ENCODE measurements at places on chromosomes 7 and 10.

- DNase-seq, result no peak
Observed at GRCh38 chr7:816751-817671, 15.3 kb upstream of the SUN1 start.

DNA sequence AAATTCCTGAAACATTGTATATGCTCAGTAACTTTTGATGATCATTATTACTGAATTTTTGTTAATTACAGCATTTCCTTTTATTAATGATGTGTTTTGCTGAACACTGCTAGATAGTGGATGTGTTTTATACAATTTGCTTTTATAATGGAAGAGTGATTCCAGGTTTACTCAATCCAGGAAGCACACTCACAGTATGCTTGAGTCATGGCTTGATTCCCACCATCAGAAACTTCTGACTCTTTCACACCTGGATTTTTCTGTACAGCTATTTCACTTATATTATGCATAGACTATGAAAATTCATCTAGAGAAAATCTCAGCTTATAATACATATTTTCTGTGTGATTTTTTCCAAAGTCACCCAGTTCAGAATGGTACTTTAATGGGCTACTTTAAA is 1040.9 kb downstream of the GRM8 start:
- no peak for DNase-seq

DNA sequence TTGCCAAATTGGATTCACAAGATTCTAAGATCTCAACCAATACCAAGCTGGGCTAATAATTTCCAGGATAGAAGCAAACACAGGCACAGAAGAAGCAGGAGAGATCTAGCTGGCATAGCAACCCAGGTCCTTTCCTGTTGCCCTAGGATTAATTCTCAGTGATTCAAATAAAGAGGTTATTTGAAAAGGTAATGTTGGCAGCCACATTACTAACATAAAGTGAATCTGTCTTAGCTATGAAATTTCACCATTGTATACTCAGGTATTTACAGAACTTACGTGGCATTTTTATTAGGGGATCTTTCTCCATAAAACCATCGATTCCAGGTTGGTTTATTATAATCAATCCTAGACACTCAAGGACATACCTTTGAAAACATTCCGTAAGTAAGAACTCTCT is 379.3 kb upstream of the POM121L12 start:
- DNase-seq, result no peak

DNA sequence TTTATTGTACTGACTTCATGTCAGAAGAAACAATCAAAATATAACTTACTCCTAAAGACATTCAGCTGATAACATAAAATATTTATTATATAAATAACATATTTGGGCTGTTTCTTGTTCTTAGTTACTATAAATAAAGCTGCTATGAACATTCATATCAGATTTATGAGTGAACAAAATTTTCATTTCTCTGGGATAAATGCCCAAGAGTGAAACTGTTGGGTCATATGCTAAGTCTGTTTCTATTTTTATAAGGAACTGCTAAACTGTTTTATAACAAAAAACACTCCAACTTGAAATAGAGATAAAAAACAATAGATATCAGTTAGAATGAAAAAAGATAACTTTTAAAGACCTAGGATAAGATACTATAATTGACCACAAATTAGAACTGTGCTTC is 26.5 kb upstream of the CC2D2B start:
- DNase-seq, result no peak

- no peak for DNase-seq
Observed at GRCh38 chr7:47573758-47574481, 8.0 kb downstream of the TNS3 start.

DNA sequence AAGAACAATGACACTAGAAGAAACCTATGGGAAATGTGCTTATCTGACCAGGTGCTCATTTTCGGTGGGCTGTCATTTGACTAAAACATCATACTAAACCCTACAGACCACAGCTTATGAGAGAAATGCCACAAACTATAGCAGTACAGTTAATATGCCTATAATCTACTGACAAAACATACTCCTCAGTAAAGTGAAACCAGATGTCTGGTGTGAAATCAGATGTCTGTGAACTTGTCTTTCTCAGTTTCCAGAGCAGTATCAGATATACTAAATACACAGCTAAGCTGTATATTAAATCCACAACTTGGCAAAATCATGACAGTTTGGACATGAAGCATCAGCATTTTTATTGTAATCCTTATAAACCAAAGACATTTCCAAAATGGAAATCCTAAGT is 3.3 kb downstream of the IMMP2L start:
- DNase-seq, result no peak

- no peak for DNase-seq
Observed at GRCh38 chr10:42877496-42878030, 95.0 kb downstream of the BMS1 start.

- DNase-seq, result no peak
Observed at GRCh38 chr10:17783751-17784150, 25.4 kb upstream of the MRC1 start.

DNA sequence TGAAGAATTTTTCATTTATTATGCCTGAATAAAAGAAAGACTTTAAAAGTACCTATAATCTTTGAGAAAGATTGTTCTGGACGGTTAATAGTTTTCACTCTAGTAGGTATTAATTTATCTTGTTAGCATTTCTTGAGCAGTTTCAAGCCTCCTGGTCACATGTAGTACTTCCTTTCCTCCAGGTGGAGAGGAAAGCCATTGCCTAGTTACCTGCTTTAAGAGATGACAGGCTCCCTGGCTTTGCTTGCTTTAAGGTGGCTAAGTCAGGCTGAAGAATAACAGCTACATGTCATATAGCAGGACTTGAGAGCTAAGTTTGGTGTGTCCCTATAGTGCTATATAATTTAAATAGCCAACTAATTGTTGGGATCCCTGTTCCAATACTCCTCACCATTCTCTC is 160.2 kb downstream of the CDK14 start:
- DNase-seq, result no peak

DNA sequence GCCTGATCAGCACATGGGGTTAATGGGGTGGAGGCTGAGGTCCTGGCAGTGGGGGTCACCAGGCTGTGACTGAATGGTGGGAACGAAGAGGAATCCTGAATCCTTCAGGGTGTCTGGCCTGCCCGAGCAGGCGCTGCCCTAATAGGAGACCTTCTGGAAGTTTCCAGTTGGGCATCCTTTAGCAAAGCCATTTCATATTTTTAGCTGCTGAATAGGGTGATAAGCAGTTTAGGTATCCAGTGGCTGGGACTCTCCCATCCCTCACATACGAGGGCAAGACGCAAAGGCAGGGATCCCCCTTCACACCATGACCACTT is 159.3 kb downstream of the SH3PXD2A start:
- DNase-seq, result no peak

DNA sequence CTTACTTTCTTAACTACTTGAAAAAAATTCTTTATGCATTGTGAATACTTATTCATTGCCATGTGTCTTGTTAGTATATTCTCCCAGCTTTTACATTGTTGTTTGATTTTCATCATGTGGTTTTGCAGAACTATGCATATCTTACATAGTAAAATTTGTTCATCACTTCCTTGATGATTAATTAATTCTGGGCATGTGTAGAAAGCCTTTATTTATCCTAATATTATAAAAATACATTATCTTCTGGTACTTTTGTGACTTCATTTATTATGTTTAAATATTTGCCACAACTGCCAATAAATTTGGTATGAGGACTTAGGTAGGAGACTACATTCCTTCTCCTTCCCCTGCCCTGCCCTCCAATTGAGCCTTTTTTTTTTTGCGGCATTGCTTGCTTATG is 166.0 kb upstream of the ZNF32 start:
- DNase-seq, result no peak

- DNase-seq, result no peak
Observed at GRCh38 chr10:32273336-32273735, 73.6 kb downstream of the EPC1 start.

GRCh38 chr7:154372011-154372601 is 319.9 kb downstream of the DPP6 start:
- DNase-seq, result no peak

- no peak for DNase-seq
Observed at GRCh38 chr10:108454793-108455192, 1290.3 kb upstream of the SORCS1 start.

DNA sequence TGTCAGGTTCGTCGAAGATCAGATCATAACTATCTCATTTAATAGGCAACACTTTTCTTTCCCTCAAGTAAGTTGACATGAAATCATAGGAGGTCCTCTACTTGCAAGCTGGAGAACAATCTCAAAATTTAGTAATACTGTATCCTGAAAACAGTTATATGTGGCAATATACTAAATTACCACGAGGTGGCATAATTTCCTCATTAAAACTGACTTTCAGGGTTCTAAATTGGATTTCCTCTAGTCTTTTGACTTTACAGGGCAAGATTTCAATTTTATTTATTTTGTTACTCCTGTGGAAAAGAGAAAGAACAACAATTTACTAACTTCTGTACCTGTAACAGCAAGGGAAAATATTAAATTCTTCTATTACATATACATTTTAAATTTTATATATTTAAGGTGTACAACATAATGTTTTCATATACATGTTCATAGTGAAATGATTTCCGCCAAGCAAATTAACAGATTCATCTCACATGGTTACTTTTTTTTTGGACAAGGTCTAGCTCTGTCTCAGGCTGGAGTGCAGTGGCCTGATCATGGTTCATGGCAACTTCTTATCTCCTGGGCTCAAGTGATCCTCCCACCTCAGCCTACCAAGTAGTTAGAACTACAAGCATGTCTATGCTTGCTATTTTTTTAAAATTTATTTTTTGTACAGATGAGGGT is 53.4 kb upstream of the CYP2C18 start:
- DNase-seq, result no peak

- DNase-seq, result no peak
Observed at GRCh38 chr10:29740981-29741545, 106.3 kb upstream of the SVIL start.

GRCh38 chr10:91923371-91924211 is at the start of gene BTAF1:
TSS of gene BTAF1 (plus strand) at chr10:91923770. CDS start at chr10:91924077, 307 bp downstream.
- DNase-seq, result peak; percentile 85

DNA sequence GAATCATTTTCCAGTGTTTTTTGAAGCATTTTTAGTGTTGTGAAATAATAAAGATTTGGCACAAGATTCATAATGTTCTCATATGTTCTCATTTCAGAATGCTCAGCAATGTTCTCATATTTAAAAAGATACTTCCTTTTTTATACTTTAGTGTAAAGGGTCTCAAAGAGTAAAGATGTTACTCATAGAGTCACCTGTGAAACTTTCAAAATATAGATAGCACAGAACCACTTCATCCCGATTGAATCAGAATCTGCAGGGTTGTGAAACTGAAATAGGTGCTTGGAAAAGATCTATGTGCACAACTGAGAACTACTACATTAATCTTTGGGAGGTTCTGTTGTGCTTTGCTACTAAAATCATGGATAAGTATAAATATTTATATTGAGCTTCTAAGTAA is 144.7 kb downstream of the MDFIC start:
- DNase-seq, result no peak

- DNase-seq, result no peak
Observed at GRCh38 chr10:115884331-115884730, 388.7 kb downstream of the GFRA1 start.

GRCh38 chr10:104580774-104581675 is 60.1 kb upstream of the SORCS3 start:
- DNase-seq, result peak; percentile 40

DNA sequence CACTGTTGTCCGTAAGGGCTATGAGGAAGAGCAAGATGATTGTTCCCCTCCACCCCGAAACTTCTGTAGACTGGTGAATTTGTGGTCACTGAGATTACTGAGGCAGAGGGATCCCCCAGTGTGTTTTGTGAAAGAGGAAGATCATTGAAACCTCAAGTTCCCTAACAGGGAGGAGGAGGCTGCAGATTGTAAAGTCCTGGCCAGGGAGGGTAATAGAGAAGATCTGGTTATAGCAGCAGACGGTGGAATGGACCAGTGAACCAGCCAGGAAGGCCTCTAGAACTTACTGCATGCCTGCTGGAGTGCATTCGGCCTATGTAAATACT is 31.1 kb downstream of the LMTK2 start:
- no peak for DNase-seq

DNA sequence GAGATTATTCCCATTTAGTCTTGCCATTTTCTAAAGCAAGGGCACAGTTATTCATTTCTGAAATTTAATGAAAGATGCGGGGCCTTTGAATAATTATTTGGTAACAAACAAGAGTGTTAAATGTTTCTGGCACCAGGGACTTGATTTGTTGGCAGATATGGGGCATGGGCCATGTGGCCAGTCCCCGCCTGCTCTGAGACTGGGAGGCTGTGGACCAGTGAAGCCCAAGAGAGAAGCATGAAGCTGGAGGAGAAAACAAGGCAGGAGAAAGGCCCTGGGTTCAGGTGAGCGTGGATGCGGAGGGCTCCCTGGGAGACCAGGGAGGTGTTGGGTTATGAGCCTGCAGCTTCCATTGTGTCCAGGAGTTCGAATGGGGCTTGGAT is 378.5 kb downstream of the TCERG1L start:
- DNase-seq, result no peak

Measured in NT2/D1 (cell line).